Osteocyte (in vitro differentiated cells): ENCODE measurements at places on chromosomes 1 and 21. TPM values are rescaled to one million over a fixed set of nuclear protein-coding genes. Genes with fewer than 3 reads are reported as not detected.

The ANKRD35 gene
- not detected in 2 replicates for total RNA-seq

DNA sequence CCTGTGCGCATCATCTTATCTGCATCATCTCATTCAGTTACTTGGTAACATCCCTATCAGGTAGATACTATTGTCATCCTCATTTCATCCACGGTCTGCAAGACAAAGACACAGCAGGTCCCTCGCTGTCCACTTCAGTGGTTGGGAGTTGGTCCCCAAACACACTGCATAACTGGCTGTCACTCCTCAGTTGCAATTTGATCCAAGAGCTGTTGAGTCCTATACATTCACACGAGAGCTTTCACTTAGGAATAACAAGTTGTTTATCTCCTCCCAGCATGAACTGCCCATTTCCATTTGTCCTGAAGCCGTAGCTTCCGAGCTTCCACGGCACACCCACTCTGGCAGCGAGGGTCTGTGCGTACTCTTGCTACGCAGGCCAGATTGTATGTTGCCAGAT, 472.0 kb downstream of the CAMTA1 start:
- DNase-seq: peak; percentile 36

GRCh38 chr1:117017062-117017461, 15.5 kb downstream of the CD101 start:
- no peak for DNase-seq

DNA sequence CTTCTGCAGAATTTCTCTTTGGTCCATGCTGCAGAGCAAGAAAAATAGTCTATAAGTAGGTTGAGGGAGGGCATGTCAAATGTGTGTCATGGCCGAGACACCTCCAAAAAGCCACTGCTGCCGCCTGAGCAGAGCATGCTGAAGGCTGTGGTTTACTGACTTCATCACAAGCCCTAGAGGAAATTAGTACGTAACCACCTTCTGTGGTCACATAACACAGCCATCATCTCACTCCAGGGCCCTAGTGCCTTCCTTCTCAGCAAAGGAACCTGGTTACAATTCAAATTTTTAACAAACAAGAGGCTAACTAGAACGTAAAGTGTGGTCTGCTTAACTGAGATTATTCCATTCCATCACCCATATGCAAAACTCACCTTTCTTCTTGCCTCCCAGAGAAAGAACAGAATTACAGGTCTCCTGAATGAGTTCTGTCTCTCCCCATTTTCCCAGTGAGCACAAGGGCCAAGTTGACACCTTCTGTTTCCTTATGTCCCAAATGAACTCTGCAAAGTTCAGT, at the start of gene PTPN22:
Gene PTPN22 (minus strand): TSS at position 116 of the 517 bp plus-strand sequence.
- no peak for DNase-seq

The AKR7A3 gene
- 1.5 and 2.1 TPM in 2 replicates for total RNA-seq

DNA sequence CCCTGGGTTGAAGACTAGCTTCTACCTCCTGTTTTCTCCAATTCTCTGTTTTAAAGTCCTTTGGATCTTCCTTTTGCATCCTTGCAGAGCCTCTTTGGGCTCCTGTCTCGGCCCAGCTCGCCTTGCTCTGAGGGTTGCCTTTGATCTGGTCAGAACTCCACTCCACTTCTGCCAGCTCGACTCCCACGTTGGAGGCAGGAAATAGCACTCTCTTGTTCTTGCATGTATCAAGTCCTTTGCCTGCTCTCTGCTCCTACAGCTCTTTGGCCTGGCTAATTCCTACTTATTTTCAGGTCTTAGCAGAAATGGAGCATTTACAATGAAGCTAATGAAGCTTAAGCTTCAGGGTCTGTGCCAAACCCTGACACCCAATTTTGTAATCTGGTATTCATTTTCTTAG, 21.1 kb upstream of the B3GALNT2 start:
- no peak for DNase-seq

DNA sequence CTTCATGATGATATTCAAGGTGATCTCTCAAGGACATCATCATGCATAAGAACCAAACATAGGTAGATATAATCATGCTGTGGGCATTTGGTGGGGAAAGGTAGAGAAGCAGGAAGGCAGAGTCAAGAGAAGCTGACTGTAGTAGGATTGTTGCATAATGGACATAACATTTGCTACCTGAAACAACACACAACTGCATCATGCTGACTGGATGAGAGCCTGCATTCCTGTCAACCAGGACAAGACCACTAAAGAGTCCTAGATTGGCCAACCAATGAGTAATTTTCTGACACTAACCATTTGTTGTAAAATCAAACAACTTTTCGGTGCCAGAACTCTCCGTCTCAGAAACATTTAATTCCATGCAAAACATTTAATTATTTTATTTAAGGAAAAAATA, 377.2 kb downstream of the PLPP3 start:
- no peak for DNase-seq

DNA sequence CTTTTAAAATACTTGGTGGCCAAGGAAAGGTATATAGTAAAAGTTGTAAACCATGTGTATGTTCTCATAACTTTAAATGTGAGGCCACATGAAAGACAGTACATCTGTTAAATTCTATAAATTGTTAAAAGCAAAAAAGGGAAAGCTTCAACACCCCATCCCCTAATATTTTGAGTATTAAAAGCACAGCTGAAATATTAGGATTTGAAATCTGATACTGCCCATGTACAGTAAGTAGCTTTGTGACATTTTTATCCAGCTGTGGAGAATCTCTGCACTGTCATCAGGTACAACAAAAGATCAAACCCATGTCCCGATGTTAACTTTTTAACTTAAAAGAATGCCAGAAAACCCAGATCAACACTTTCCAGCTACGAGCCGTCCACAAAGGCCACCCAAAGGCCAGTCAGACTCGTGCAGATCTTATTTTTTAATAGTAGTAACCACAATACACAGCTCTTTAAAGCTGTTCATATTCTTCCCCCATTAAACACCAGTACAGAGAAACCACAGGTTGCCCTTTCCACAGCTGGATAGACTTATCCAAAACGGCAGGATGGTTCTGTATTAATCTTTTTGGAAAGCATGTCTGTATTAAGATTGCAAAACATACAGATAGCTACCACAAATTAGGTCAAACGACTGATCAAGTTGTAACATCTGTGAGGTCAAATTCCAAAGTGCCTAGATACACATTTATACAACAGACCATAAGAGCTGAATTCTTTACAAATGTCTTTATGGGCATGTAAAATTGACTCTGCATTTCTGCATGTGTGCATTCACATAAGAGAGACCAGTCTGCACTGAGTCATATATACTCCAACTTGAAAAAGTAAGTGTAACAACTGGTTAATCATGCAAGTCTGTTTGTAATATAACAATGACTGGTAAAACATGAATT, 5.2 kb downstream of the IRF2BP2 start:
- DNase-seq: no peak

DNA sequence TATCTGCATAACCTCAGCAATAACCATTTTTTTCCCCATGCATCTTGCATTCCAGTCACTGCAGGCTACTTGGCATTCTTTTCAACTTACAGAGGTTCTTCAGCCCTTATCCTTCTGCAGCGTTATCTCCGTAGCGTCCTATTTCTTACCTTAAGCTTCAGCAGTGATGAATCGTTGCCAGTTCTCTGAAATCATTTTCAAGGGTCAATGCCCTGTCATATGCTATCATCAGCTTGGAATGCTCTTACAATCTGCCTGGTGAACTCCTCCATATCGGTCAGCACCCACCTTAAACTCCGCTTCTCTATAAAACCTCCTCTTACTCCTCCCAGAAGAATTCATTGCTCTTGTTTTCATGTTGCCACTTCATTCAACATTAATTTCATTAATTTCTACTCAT, 105.1 kb upstream of the DPH5 start:
- DNase-seq: no peak

GRCh38 chr1:85449356-85449755, 15.6 kb downstream of the DDAH1 start:
- no peak for DNase-seq

DNA sequence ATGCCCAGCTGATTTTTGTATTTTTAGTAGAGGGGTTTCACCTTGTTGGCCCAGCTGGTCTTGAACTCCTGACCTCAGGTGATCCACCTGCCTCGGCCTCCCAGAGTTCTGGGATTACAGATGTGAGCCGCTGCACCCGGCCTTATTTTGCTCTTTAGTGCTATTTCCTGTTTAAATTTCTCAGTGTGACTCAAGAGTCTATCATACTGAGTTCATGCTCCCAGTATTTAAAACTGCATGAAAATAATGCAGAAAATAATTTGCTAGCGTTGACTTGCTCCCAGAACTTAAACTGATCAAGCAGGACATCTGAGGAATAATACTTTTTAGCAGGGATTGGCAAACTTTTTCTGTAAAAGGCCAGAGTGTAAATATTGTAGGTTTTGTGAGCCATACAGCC, 86.4 kb upstream of the C1orf21 start:
- DNase-seq: no peak

The FAM78B gene
- 0.16 and 0.51 TPM in 2 replicates for total RNA-seq

DNA sequence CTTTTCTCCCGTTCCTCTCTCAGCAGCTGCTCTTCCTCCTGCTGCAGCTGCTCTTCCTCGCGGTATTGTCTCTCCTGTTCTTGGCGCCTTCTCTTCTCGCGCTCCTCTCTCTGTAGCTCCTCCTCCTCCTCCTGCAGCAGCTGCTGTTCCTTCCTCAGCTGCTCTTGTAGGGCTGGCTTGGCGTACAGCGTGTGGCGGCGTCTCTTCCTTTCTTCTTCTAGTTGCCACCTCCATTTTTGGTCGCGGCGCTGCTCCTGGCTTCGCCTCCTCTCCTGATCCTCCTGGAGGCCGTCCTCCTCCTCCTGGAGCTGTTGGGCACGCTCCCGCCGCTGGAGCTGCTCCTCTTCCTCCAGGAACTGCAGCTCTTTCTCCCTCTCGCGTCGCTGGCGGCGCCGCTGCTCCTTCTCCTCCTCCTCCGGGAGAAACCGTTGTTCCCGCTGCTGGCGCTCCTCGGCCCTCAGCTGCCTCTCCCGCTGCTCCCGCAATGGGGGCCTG, 4.8 kb downstream of the TCHH start:
- peak; percentile 81 for DNase-seq

The OR2M3 gene
- not detected in 2 replicates for total RNA-seq

- DNase-seq: no peak
These were observed 40.0 kb downstream of the SYNJ1 start for GRCh38 chr21:32687643-32688345.

GRCh38 chr1:29690156-29690555, 453.8 kb downstream of the PTPRU start:
- peak; percentile 64 for DNase-seq

- no peak for DNase-seq
These were observed 91.1 kb upstream of the DSCAM start for GRCh38 chr21:40938078-40938477.

The LCE1E gene
- total RNA-seq: not detected in 2 replicates

DNA sequence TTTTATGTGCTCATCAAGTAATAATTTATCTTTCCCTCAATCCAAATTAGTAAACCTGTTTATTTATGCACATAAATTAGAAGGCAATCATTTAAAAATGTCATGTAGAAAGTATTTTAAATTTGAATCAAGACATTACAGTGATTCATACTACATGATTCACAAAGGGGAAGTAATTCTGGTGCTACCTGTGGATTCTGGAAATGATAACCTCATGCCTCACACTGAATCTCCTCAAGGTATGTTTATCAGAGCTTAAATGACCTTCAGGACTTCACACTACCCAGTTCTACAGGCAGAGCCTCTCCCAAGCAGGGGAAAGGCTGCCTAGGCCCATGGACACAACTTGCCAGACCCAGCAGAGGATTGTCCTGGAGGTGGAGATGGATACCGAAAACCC, 25.2 kb upstream of the TDRD10 start:
- no peak for DNase-seq

The ARHGEF10L gene
- total RNA-seq: 24.0 and 26.0 TPM in 2 replicates

DNA sequence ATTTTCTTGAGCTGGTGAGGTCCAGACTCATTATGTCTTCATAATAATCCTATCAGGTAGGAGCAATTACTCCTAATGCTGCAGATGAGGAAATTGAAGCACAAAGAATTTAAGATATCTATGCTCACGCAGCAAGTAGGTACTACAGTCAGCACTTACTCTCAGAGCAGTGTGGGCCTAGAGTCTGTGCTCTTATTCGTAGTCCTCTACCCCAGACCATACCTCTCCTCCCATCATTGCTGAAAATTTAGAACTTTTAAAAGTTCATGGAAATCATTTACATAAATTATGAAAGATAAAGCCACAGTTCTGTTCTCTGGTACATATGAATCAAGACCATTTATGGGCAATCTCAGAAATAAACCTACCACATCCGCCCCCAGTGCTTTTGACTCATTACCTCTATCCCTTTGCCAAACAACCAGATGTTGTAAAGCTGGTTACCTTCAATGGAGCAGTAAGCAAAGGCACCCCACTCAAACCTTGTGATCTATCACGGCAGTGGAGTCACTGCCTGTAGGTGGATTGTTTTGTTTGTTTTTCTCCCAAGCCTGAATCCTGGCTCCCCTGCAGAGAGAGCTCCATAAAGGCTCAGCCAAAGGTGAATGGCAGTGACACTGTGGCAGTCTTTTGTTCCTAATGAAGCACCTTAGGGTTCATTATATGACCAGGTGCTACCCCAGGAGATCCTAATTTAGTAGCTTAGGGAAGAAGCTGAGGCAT, 20.9 kb upstream of the MAN1A2 start:
- no peak for DNase-seq

The CFAP45 gene
- total RNA-seq: 0.52 and 0.83 TPM in 2 replicates

DNA sequence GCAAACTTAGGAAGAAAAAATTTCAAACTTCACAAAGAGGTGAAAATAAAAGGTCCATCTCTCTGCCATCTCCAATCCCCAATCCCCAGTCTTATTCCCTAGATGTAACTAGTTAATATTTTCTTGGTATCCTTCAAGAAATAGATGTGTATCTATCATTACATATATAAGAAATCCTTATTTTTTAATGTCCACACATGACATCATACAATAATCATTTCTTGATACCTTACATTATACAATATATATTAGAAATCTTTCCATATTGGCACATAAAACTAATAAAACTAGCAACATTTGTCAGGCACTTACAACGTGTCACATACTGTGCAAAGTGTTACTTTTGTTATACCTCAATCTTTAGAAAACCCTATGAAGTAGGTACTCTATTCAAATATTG, 16.2 kb downstream of the DOCK7 start:
- no peak for DNase-seq

DNA sequence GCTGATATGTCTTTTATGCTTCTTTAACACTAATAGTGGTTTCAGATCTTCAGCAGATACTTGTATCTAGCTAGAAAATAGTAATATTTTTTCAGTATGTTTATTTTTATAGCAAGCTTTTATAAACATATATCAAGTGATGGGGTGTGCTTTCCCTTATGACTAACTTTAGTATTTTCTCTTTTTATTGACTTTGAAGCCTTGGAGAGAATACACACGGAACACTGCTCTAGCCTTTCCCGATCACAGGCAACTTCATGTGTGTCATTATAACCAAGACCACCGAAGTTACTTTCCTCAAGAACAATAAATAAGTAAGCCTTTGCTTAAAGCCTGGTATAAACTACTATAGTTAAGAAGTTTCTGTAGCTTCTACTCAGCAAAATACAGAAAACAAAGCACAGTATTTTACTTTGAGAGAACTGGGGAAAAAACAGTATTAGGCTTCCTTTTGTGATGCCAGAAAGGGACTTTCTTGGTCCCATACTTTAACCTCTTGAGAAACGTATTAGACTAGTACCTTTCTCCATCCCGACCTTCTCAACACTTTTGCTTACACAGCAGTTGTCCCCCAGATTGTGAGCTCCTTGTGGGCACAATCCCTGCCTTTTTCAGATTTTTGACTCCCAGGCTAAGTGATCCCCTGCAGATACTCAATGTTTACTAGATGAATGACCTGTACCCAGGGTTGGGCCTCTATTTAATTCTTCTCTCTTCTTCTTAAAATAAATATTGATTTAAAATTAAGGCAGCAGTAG, 3.3 kb downstream of the ADSS2 start:
- DNase-seq: no peak
